Chondrocyte (in vitro differentiated cells): ENCODE measurements at places on chromosomes 13 and 19. TPM values are rescaled to one million over a fixed set of nuclear protein-coding genes. Genes with fewer than 3 reads are reported as not detected.

DNA sequence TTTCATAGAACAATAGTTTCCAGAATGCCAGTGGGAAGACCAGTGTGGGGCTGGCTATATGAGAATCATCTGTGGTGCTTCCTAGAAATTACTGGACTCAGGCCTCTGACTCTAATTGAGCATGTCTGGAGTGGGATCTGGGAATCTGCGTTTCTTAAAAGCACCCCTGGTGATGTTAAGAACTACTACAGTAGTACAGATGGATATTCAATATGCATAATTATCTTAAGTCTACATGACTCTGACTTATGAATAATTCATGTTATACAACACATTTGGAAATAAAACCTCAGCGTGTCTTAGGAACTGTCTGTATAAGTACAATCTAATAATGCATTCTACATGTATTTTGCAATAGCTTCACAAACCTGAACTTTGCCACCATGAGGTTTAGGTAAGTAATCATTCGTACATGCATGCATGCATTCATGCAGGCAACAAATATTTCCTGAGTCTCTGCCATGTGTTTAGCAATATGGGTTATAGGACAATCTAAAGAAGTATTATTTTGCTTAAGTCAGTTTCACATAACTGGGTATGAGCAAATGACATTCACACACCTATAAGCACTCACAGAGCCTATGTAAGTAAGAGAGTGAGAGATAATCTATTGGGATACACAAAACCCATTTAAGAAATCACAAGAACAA, 62.0 kb downstream of the EPSTI1 start:
- no peak overlapping the region for H3K27ac ChIP-seq
- peaks cover 17% of the 10 kb centered on the region for H3K4me1 ChIP-seq
- H3K27me3 ChIP-seq = no peaks in the 10 kb centered on the region

DNA sequence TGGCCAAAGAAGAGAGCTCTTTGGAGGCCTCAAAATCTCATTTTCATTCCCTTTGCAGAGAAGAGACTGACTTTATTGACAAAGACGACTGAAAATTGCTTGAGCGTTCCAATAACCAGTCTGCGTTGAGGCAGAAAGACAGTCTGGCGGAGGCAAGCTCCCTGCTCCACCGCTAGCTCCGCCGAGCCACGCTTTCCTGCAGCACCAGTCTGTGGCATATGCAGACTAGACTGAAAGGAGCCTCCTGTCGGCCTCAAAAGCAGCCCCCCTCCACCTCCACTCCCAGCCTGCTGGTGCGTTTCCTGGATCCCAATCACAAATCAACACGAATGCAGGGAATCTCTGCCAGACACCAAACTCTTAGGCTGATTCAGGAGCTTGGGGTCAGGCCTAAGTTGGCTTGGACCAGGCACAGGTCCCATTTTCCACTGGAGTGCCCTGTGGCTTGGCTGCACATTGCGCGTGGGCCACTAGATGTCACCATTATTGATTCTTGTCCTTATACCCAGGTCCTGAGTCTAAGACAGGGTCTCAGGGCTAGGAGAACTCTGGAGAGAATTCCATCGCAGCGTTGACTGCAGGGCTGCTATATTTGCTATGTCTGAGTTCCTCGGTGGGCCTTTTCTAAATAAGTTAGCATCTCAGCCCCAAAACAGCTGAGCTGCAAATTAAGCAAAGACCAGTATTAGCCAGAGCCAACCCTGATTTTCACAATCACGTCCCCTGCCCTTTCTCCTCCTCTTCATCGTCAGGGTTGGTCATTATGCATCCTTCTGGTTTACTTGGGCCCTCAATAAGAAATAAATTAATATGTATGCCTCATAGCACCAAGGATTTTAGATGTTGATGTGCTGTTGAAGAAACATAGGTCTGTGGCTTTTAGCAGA, 5.2 kb upstream of the ZNF507 start:
- no peak for DNase-seq
- no peaks in the 10 kb centered on the region for H3K27me3 ChIP-seq
- no peaks in the 10 kb centered on the region for H3K4me1 ChIP-seq

- no peak overlapping the region for H3K27ac ChIP-seq
- no peak for DNase-seq
- peaks cover 54% of the 10 kb centered on the region for H3K36me3 ChIP-seq
- no peak overlapping the region for H3K4me3 ChIP-seq
Measured at GRCh38 chr19:57398868-57399267, 9.2 kb downstream of the ZNF548 start.

GRCh38 chr13:61294467-61295191, 121.0 kb downstream of the PCDH20 start:
- DNase-seq = no peak
- H3K4me1 ChIP-seq = no peaks in the 10 kb centered on the region
- H3K27ac ChIP-seq = no peak overlapping the region
- no peak overlapping the region for H3K4me3 ChIP-seq

ATXN8OS gene
- not detected in 3 replicates for total RNA-seq

ZNF570 gene
- 6.5 to 7.6 TPM (median 6.8 TPM) in 3 replicates for total RNA-seq
